Stimulated activated CD8-positive, alpha-beta memory T cell treated with anti-CD3 and anti-CD28 coated beads, Interleukin-15, amount 100 ng/mL, for 48 hours (primary cell): ENCODE measurements at places on chromosomes 13 and 19.

- no peak for DNase-seq
Observed at GRCh38 chr19:30364866-30365800, 7.1 kb upstream of the ZNF536 start.

DNA sequence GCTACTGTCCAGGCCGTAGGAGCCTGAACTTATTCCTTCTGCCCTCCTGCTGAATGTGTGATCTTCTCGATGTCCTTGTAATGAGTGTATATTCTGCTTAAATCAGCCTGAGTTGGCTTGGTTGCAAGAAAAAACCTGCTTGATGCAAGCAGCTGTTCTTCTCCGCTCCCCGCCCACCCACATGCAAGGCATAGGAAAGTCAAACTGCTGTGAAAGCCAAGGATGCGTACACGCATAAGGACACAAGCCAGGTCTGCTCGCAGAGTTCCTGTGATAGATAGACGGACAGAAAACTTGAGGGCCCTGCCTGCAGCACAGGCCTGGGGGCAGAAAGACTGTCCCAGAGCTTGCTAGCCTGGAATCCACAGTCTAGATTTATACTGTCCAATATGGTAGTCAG is 101.1 kb downstream of the DNAJC15 start:
- DNase-seq = no peak

- DNase-seq = no peak
Observed at GRCh38 chr13:32115066-32115465, 83.5 kb downstream of the FRY start.

DNA sequence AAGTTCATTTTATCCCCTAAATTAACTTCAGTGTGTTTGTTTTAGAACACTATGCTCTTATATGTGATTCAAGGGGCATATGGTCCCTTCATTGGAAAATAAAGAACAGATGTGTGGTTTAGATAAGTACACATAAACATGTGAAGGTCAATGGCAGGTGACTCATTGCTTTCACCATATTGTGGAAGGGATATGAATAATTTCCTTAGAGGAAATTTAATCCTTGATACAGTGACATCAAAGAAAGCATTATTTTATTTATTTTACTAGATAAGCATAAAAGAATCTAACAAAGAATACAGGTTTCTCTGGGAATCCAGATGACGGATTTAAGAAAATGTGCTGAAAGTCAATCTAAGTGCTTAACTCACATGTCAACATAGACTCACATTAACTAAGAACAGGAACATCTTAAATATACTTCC is 373.5 kb downstream of the KCTD12 start:
- DNase-seq = no peak

DNA sequence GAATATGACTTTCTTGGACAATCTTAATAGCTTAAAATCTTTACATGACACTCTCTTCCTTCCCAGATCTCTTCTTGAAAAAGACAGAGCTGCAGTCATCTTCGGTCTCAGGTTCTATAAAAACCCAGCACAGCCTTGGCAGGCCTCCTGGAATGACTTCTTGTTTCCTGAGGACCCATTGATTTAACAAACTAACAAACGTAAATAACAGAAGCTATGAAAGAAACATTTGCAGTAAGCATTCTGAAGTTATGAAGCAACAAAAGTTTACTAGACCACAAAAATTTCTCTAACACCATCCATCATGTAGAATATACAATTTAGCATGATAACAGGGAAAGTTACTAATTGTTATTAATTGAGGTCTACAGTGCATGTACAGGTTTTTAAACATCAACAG is 62.8 kb upstream of the STARD13 start:
- DNase-seq = no peak
